ENCODE measurements at places on chromosomes 1 and 21. TPM values are rescaled to one million over a fixed set of nuclear protein-coding genes. Genes with fewer than 3 reads are reported as not detected.
A peak's percentile ranks its signal among the peaks of the same experiment; 100 is the strongest.

S100A7 gene
- total RNA-seq: not detected

LCA5L gene
- 1.0 TPM for total RNA-seq

HPCA gene
- not detected for total RNA-seq

GRCh38 chr1:160078512-160079195, 2.7 kb upstream of the KCNJ9 start:
- DNase-seq: peak; percentile 10

DNA sequence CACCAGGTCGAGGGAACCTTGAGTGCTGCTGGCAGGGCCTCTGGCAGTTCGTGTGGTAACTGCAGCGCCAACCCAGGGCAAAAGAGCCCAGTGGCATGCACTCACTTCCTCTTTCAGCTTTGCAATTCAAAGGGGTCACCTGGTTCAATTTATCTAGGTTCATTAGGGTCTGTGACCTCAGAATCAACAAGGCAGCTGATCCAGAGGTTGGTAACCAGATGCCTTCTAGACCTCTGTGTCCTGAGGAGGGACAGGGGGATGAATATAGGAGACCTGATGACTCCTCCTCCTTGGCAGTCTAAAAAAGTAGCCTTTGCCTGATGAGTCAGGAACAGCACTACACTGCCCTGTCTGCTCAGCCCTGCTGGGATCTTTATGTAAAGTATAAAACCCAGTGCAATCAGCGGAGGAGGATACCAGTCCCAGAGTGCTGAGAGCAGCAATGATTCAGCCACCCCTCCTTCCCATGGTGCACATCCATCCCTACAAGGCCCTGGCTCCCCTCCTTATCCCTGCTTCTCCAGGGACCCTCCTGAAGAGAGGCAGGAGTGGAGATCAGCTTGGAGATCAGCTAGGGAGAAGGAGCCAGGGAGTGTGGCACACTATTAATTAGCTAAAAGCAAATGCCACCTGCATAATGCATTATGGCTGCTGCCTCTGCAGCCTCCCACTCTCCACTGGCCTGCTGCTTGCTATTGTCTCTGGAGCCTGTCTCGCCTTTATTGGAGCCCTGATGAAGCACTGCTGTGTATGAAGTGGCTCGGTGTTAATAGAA, 11.2 kb upstream of the FMOD start:
- DNase-seq: peak; percentile 66

DNA sequence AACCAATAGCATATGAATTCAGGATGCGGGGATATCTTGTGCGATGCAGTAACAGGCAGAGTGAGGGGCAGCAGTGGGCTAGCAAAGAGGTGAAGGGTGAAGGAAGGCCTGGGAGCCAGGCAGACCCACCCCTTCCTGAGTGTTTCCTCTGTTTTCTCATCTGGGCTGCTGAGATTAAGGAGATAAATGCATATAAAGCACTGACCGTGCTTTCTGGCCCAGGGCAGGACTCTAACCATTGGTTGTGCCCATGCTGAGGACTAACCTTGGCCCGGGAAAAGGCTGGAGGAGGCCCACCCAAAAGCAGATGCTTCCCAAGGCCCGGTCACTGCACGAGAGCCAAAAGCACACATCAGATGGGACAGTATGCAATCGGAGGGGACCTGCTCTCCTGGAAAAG, 87.6 kb downstream of the PSMG1 start:
- DNase-seq: no peak

DNA sequence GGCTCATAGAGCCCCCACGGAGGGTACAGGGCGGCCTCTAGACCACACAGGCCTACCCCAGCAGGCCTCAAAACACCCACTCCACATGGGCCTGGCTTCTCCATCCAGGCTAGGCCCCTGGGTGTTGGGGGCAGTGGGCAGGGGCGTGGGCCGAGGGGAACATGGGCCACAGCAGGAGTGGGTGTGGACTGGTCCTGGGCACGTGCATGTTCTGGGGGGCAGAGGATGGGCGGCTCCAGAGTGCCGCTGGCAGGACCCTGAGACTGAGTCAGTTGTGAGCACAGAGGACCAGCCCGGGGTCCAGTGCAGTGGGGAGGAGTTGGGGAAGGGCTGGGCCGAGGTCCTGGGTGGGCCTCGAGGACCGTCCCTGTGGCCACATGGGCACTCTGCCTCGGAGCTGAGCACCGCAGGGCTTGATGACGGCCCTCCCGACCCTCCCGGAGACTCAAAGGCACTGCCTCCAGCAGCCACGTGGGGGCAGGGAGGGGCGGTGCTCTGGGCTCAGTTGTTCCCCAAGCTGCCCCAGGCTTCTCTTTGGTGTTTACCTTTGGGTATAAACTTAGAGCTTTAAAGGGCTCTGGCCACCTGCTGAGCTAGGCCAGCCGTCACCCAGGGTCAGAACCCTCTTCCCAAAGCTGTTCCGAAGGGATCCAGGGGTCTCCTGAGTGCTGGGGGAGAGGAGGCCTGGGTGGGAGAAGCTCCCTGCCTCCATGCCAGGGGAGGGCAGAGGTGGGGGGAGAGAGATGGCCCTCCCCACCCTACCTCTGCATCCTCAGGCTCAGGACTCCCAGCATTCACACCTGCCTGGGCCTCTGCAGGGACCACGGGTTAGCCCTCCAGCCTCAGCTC, 79.9 kb downstream of the MORN1 start:
- DNase-seq: peak; percentile 40

DNA sequence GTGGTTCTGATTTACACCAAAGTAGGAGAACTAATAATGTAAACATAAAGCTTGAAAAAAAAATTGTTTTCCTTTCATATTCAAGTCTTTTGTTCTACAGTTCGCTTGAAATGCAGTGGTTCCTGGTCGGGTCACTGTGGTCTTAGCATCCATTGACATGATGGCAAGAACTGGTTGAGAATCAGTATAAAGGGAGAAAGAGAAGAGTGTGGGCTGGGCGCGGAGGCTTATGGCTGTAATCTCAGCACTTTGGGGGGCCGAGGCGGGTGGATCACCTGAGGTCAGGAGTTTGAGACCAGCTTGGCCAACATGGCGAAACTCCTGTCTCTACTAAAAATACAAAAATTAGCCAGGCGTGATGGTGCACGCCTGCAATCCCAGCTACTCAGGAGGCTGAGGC, 250.9 kb downstream of the BACH1 start:
- no peak for DNase-seq

GRCh38 chr1:205168291-205168690, 43.2 kb downstream of the DSTYK start:
- no peak for DNase-seq

GRCh38 chr1:200180821-200181220, 153.3 kb downstream of the NR5A2 start:
- DNase-seq: peak; percentile 38

DNA sequence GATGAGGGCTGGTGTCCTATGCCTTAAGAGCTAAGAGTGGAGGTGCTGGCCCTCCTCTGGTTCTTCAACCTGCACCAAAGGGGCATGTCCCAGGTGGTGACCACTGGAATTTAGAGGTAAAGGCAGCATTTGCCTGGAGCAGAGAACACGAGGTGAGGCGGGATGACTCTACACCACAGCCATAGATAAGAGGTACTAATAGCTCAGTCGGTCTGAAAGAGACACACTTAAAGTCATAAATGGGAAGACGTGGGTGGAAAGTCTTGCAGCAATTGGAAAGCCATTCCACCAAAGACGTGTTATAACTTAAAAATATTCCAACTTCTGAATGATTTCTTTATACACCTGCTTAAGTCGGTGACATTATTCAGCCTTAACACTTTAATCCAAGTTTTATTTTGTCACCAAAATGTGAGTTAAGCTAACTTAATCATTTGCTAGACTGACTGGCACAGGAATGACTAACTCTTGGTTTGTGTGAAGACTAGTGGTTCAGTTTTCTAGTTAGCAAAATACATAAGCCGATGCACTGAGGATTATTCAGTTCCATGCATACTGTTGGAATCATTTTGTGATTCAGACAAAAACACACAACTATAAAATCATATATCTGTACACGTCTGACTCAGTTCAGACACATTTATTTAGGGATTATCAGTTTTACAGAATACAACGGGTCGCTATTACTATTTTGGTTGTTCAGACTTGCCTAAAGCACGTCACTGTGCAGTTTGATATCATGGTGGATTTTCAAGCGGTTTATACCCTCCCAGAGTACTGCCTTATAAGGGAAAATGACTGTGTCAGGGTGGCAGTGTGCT, 4.6 kb upstream of the ETS2 start:
- no peak for DNase-seq

DNA sequence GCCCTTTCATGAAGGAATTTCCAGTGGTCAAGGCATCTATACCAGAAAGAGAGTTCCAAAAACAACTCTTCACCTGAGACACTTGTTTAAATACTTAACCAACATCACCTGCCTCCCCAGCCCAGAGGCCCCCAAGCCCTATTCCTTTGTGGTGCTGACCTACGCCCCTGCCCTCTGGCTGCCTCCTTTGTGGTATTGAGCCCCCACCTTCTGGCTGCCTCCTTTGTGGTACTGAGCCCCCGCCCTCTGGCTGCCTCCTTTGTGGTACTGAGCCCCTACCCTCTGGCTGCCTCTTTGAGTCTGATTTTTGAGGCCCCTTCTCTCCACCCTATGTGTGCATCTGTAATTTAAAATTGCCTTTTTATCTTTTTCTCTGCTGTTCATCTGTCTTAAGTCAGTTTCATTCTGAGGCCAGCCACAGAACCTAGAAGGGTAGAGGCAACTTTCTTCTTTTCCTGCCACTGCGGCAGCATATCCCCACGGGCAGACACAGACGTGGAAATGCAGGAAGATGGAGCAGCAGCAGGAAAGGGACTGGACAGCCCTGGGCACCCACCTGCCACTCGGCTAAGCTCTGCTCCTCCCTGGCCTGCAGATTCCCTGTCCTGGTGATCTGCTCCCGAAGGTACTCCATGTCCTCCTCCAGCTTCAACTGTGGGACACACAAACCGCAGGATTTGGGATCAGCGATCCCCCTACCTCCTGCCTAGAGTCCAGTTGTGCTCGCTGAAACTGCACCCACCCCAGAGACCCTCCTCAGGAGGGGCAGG, 3.2 kb downstream of the TRIM17 start:
- no peak for DNase-seq

All from HFFc6 (cell line).